ENCODE measurements at places on chromosomes 11 and 22. TPM values are rescaled to one million over a fixed set of nuclear protein-coding genes. Genes with fewer than 3 reads are reported as not detected.

- no peak for DNase-seq
Observed at GRCh38 chr11:65921033-65921555, 1.9 kb downstream of the DRAP1 start.

DNA sequence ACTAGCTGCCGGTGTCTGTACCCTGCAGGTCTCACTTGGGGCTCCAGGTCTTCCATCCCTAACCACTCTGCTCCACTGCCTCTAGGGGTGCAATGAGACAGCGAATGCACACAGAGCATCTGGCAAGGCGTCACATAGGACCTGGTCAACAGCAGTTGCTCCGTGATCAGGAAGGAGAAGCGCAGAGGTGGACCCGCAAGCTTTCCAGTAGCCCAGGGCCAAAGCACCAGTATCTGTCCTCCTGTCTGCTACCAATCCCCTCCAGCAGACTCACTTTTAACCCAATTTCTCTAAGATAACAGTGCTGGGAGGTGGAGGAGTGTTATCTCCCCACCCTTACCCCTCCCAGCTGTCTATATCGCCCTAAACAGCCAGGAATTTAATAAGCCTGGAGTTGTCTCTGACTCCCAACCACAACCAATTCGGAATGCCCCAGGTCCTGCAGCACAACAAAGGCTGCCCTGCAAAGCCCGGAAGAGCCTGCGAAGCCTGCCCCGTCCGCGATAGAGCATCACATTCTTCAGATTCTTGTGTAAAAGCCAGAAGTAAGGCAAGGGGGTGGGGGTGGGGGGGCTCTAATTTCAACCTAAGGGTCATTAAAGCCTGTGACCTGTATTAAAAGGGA lies 19.3 kb downstream of the MYH9 start:
- DNase-seq, result no peak

DNA sequence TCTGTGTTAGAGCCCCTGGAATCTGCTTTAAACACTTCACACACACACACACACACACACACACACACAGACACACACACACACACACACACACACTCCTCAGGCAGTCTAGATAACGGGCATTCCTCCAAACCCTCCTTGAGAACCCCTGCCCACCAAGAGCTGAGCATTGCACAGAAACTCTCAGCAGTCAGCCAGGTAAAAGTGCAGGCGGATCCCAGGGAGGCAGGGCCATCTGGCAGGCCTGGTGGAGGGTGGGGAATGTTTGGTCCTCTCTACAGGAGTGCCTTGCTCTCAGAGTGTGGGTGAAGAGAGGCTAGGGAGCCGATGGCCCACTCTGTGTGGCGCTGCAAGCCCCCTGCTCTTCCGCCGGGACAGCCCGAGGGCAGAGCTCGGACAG lies 190.2 kb downstream of the BUD13 start:
- DNase-seq, result no peak

DNA sequence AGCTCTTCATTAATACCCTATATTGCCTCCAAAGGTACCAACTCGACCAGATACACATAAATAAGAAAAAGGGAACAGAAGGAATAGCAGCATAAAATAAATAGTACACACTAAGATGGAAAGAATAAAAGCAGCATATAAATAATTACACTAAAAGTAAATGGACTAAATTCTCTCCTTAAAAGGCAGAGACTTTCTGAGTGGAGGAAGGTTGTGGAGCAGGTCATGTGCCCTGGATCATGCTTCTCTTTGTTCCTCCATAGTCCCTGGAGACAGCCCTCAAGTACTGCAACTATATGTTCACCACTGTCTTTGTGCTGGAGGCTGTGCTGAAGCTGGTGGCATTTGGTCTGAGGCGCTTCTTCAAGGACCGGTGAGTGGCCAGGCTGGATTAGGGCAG lies 101.4 kb downstream of the CACNA1I start:
- no peak for DNase-seq

DNA sequence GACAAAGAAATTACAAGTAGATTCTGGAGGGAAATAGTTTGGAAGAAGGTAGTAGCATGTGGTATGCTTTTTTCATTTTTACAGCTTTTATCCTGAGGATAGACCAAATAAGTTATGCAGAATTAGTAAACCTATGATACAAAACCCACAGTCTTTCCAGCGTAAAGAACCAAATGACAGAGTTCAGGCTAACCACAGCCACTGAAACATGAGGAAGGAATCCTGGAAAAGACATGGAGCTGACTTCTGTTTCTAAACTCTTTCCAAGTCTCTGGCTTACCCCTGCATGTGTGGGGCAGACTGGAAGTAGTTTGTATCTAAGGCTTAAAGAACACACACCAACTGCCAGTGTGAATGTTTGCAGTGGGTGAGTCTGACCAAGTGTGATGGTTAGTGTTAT lies 258.4 kb upstream of the TENM4 start:
- DNase-seq, result no peak

GRCh38 chr11:132648851-132649250 lies 883.5 kb downstream of the OPCML start:
- no peak for DNase-seq

- no peak for DNase-seq
Observed at GRCh38 chr11:131666617-131667016, 296.2 kb downstream of the NTM start.

Gene RBFOX2
- total RNA-seq, result 6.1 TPM

Gene TUBA8
- total RNA-seq, result 1.2 TPM

Gene OVOL1
- total RNA-seq, result not detected

Gene SEC14L2
- total RNA-seq, result 4.4 TPM

Measured in CD8-positive, alpha-beta memory T cell (primary cell).